ENCODE measurements at places on chromosomes 11 and 22.

DNA sequence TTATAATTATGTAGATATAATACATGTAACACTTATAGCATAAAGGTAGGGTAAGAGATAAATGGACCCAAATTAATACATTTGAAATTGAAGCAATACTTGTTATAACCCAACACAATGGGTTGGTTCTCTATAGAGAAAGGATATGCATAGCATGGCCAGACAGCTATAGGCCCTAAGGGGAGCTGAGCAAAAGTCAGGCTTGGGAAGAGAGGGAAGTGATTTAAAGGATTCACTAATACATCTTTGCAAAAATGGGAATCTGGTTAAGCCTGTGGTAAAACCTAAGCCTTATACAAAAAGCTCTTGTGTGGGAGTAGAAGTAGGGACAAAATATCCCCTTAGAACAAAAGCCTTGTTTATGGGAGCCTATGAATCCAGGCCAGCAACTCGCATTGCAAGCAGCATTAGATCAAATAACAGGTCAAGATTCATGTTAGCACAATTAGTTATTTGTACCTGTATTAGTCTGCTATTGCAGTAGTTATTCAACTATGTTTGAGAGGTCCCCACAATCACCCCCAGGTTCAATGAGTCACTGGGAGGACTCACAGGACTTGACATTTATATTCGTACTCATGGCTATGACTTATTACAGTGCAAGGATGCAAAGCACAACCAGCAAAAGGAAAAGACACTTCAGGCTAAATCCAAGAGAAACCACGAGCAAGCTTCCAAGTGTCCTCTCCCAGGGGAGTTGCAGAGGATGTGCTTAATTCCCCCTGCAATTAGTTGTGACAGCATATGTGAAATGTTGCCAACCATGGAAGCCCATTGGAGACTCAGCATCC is 144.7 kb upstream of the LMO1 start:
- no peak for DNase-seq

- DNase-seq, result no peak
These were observed 17.5 kb downstream of the USP2 start for GRCh38 chr11:119363851-119364590.

GRCh38 chr22:44683237-44683636 is 18.8 kb upstream of the PRR5 start:
- peak; percentile 83 for DNase-seq

DNA sequence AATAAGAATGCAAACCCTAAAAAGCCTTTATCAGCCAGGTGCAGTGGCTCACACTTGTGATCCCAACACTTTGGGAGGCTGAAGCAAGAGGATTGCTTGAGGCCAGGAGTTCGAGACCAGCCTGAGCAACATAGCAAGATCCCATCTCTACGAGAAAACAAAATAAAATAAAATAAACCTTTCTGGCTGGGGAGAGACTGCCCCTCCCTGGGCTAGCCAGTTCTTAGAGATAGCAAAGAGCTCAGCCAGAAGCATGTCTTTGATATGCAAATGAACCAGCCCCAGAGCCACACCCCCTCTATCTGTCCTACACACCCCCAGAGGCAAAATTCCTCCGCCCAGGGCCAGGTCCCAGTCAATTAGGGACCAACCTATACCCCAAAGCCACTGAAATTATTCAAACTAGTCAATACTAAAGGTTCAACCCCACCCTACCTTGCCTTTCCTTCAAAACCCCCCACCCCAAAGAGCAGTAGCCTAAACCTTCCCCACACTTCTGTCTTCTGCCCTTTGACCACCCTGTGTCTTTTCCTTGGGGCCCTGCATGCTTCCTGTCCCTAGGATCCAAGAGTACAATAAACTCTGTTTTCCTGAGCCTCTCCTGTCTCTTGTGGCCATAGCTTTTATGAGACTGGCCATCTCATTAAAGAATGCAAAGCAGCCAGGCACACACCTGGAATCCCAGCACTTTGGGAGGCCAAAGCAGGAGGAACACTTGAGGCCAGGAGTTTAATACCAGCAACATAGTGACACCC is 37.3 kb upstream of the CXCR5 start:
- no peak for DNase-seq

GRCh38 chr11:29435421-29435820 is 581.4 kb downstream of the KCNA4 start:
- DNase-seq, result no peak

- no peak for DNase-seq
These were observed 21.9 kb upstream of the GRIA4 start for GRCh38 chr11:105588001-105588400.

DNA sequence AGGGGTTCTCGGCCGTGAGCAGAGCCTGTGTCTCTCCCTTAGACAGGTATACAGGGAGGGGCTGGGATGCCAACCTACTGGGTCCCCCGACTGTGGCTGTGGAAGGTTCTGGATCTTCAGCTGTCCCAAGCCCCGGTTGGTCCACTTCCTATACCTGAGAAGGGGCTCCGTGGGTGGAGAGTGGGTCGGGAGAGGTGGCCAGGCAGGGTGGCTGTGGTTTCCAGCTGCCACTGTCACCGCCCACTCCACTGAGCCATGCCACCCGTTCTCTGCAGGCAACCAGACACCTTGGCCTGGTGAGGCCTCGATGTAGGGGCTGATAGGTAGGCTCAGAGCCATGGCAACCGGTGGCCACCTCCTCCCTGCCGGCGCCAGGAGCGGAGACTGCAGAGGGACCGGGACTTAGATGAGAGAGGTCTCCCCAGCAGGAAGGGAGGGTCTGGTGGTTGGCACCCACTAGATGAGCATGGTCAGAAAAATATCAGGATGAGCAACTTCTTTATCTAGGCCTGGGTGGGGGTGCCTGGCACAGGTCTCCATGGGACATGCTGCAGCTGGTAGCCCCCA is 53.8 kb downstream of the TRIOBP start:
- DNase-seq, result no peak

GRCh38 chr11:47351156-47352126 is 1.1 kb downstream of the MYBPC3 start:
- no peak for DNase-seq

GRCh38 chr11:132351050-132351449 is 980.6 kb downstream of the NTM start:
- DNase-seq, result no peak

DNA sequence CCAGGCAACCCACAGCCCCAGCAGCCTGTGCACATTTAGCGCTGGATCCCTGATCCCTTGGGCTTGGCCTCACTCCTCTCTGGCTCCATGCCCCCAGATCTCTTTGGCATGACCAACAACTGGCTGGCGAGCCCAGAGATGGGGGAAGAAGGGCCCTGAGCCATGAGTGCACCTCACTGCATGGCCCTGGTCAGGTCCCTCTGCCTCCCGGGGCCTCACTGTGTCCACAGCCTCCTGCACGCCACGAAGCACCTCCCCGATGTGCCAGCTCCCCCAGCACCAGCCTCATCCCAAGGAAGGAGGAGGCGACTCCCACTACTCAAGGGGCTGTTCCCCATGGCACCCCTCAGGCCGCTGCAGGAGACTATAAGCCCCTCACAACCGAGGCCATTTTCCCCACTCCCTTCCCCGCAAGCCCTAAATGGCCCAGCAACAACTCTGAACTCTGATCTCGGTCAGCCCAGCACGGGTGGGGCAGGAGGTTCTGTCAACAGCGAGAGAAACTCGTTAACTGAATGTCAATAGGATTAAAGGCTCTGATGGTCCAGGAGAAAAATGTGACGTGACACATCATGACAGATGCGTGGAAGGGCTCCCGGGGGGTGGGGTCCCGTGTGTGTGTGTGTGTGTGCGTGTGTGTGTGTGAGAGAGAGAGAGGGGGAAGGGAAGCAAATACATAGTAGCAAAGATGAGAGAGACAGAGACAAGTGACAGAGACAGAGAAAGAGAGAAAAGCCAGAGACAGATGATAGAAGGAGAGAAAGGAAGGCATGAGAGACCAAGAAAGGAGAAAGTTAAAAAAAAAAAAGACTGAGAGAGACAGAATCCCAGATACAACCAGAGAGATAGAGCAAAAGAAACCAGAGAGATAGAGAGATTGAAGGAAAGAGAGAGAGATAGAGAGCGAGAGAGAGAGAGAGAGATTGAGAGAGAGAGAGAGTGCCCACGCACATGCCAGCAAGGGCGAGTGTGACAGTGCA is 28.4 kb upstream of the SYT7 start:
- no peak for DNase-seq

DNA sequence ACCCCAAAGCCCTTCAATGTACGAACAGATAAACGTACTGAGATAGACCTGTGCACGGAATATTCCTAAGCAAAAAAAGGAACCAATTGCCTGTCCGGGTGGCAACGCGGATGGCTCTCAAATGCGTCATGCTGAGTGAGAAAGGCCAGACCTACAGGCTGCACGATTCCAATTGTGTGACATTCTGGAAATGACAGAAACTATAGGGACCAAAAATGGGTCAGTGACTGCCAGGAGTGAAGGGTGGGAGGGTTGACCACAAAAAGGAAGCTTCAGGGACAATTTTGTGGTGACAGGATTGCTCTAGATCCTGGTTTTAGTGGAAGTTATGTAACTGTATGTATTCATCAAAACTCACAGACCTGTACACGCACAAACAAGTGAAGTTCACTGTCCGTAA is 24.0 kb upstream of the SYT8 start:
- no peak for DNase-seq

DNA sequence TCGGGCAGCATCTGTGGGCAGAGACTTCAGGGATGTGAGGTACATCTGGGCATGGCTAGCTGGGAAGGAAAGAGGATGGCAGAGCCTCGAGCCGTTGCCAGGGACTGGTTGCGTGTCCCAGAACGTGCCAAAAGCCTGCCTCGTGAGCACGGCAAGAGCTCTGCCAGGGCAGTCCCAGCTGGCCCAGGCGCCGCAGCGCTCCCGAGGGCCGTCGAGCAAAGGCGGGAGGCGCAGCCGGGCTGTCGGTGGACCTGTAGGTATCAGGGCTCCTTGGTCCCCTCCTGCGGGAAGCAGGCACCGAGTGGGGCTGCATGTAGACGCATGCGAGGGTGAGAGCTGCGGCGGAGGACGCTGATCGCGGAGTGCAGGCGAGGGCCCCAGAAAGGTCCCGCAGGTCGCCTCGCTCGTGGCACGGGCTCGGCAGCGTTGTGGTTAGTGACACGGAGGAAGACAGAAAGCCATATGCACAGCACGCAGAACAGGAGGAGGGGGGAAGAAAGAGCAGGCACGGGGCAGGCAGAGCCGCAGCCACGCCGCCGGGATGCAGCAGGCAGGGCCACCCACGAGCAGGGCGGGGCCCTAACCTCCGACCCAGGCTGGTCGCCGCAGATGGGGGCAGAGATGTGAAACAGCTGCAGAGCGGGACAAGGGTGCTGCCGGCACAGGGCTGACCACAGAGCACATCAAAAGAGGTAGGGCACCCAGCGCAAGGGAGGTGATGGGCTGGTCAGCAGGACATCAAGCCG is 18.0 kb downstream of the LSP1 start:
- no peak for DNase-seq

DNA sequence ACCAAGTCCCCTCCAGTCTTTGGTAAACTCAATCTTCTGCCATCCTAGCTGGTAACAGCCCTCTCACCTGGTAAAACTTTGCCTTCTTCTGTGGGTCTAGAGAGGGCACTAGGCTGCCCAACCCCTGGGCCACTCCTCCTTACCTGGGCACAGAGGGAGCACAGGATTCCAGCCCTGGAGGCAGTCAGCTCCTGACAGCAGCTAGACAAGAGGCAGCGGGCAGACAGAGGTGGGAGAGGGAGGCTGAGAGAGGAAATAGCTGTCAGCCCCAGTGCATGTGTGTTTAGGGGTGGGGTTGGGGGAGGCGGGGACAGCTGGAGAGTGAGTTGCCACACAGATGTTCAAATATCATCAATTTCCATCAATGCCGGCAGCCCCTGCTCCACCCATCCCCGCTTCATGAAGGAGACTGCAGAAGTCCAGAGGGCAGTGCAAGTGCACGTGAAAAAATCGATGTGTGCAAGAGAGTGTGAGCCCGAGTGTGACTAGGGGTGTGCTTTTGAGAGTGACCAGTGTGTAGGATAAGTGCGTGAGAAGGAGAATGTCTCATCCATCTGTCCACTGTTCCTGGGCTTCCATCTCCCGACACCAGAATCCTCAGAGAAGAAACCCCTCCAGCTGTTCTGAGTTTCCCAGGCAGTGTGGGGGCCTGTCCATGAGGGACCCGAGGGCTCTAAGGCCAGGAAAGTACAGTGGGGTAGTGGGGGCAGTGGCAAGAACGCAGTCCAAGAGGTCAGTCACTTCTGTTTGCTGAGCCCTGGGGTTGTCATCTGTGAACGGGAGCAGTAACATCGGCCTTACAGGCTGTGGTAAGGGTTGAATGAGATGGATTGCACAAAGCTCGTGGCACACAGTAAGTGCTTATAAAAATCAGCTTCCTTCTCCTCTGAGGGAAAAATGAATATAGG is at the start of gene PTGDR2:
Gene PTGDR2 (minus strand): TSS at position 225 of the 908 bp plus-strand sequence. CDS start 2,228 bp downstream, outside the sequence.
- peak; percentile 64 for DNase-seq

DNA sequence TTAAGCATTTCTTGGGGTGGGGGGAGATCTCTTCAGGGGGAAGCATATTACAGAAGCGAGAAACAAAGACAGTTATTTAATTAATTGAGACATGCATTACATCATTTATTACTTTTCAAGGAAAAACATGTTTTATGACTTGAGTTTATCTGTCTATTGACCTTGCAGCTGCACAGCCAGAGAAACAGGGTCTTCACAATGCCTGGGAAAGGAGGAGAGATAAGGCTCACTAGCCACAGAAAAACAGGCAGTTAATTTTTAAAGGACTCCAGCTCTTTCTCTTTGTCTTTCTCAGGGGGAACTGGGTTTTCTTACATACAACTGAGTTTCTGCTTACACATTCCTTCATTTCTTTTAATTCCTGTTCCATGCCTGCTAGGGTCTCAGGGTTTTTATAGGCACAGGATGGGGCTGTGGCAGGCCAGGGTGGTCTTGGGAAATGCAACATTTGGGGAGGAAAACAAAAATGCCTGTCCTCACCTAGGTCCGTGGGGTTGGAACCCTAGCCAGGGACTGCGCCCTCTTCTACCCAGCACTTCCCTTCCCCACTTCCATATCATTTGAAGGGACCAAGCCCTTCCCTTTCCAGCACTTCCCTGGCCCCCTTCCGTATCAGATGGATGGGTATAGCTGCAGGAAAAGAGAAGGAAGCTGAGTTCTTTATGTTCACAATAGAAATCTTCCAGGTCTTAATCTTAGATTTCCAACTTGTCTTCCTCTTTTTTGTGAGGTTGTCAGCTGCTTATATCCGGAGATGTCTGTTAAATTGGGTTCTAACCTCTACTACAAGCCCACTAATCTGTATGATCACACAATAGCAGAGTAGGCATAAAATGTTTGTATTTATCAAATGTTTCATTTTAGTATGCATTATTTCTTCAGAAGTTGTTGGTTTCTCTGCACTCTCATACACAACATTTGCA is 38.3 kb downstream of the BIRC2 start:
- no peak for DNase-seq

GRCh38 chr11:70364745-70365543 is 33.4 kb upstream of the CTTN start:
- no peak for DNase-seq

DNA sequence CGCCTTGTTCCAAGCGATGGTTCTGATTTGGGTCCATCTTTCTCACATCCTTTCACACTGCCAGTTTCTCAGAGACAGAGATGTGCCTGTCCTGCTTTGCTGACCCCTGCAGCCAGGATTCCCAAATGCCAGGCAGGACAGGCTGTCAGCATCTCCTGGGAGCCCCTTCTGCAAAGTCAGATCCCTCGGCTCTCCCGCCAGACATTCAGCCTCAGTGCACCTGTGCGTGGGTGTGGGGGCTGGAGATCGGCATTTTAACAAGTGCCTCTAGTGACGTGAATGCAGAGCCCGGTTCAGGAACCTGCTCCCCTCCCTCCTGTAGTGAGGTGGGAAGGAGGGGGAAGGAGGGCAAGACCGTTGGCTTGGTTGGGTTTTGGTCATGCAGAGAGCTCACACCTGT is 108.9 kb upstream of the FGF3 start:
- DNase-seq, result no peak

- DNase-seq, result peak; percentile 36
These were observed 74.6 kb upstream of the TEAD1 start for GRCh38 chr11:12599408-12600143.

- DNase-seq, result no peak
These were observed 5.2 kb downstream of the ACP2 start for GRCh38 chr11:47243454-47243853.

Measured in DND-41 (cell line).